ENCODE measurements at places on chromosomes 1 and 21. TPM values are rescaled to one million over a fixed set of nuclear protein-coding genes. Genes with fewer than 3 reads are reported as not detected.
A peak's percentile ranks its signal among the peaks of the same experiment; 100 is the strongest.

The HIVEP3 gene
- total RNA-seq, result 9.2 TPM

The APCS gene
- not detected for total RNA-seq

The JAK1 gene
- total RNA-seq, result 258 TPM

The TMEM82 gene
- total RNA-seq, result not detected

The MEGF6 gene
- 19.3 TPM for total RNA-seq

The DOP1B gene
- 19.7 TPM for total RNA-seq

The MAP3K21 gene
- total RNA-seq, result 9.5 TPM

- peak; percentile 89 for DNase-seq
Observed at GRCh38 chr1:207031632-207032264, 808 bp downstream of the C1orf116 start.

- no peak for DNase-seq
Observed at GRCh38 chr21:46385846-46386733, 62.1 kb downstream of the PCNT start.

GRCh38 chr1:26786437-26787380 lies 1.0 kb upstream of the PIGV start:
- DNase-seq, result no peak

DNA sequence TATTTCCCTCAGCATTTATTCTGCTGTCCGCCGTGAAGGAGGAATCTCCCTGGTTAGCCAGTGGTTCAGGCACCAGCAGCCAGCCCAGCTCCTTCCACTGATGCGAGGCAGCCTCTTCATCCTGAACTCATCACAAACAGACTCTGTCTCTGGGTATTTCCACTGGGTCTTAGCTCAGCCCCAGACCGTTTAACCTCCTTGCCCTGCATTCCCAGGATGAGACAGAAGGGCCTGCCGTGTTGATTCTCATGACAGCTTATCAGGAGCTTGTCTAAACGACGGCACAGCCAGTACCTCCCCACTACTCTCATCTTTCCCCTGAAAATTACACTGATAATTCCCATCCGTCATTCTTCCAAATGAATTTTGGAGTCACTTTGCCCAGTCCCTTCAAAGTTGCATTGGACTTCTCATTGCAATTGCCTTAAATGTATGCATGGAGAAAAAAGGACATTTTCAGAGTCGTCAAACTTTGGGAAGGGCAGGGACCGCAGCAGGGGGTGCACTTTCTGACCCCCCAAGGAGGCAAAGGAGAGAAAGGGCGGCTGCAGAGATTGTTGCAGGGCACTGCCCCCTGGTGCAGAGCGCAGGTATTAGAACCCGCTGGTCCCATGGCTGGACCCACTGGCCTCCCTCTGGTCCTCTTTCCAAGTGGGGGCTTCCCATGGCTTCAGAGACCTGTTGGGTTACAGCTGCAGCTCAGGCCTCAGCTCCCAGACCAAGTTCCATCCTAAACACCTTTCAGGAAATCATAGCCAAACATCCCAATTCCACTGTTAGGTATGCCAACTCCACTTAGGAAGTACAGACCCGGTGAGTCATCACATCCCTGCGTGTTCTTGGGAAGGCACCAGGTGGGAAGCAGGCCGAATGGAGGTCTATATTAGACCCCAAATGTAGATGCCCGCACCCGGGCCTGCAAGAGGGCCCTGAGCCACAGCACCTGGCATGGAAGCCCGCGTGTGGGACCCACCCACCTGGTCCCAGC lies 3.7 kb upstream of the MEGF6 start:
- DNase-seq, result no peak

- no peak for DNase-seq
Observed at GRCh38 chr1:50157306-50157941, 48.7 kb downstream of the ELAVL4 start.

GRCh38 chr1:23875382-23875781 lies 7.3 kb upstream of the FUCA1 start:
- no peak for DNase-seq

DNA sequence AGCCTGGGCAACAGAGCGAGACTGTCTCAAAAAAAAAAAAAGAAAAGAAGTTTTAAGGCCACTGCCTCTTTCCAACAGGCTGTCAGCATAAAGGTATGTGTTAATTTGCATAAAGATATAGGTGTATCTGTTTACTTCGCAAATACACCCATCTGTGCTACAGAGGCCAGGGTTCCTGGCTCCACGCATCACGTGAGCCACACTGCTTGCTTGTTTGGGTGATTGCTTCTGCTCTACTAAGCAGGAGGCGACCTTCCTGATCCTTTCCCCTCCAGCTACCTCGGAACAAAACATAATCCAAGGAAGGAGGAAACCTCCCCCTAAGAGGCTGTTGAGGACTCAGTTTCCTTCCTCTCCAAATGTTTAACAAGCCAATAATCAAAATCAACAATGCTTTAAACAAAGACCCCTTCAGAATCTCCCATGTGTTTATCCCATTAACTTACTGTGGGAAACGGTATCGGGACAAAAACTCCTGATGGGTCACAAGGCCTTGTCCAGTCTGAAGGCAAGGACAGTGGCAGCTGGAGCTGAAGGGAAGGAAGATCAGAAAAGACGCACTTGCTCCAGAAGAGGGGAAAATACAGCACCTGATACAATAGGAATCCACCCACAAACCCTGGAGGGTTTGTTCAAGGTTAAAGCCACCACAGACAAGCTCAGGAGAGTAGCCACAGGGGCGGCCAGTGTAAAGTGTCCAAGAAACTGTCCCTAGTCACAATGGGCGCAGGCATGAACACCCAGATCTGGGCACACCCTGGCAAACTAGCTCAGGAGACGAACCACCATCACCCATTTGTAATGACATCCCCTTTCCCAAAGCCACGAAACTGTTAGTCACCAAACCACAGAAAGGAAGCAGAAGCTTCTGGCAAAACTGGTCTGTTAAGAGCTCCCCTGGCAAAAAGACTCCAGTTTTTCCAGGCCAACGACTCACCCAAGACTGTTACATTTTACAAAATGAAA lies 17.2 kb downstream of the CTNNBIP1 start:
- no peak for DNase-seq

- no peak for DNase-seq
Observed at GRCh38 chr1:237098541-237098940, 56.6 kb downstream of the RYR2 start.

GRCh38 chr1:165900576-165901380 lies 73.4 kb downstream of the UCK2 start:
- DNase-seq, result no peak

DNA sequence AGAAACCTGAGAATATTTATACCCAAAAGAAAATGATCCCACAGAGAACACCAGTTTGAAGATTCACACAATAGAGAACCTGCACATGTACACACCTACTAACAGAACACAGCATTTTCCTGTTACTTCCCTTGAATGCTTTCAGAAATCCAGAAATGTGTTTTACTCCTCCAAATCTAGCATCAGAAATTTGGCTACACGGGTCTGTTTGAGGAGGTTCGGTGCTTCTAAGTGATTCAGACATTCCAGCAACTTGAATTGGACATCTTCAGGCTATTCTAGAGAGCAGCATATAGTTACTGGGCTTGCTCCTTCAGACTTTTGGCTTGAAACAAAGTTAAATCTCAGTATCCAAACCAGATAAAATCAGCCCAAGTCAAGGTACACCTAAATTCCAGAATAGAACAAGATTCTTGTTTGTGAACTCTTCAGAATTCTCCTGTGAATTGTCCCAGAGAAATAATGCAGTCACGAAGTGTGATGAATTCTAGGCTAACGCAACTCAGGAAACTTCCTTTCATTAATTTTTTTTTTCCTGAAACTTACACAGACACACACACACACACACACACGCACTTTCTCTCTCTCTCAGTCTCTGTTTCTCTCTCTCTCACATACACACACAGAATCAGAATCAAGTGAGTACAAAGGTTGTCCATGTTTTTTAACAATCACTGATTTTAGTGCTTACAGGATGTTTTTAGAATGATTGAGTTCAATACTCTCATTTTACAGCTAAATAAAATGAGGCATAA lies 278.4 kb upstream of the SNX7 start:
- no peak for DNase-seq

DNA sequence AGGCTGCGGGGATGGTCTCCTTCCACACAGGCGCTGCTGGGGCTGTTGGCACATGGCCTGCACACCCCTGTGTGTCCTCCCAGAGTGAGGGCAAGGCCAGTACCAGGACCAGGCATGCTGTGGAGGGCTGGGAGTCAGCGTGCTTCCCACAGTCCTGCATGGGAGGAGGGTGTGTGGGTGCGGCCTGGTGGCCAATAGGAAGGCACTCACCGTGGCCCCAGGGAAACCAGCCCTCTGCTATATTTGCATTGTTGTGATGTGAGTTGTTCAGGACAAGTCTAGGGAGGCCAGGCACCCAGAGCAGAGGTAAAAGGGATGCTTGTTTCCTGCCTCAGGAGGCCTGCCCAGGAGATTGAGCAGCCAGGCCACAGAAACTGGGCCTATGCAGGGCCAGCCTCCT lies 59.5 kb downstream of the S100B start:
- no peak for DNase-seq

DNA sequence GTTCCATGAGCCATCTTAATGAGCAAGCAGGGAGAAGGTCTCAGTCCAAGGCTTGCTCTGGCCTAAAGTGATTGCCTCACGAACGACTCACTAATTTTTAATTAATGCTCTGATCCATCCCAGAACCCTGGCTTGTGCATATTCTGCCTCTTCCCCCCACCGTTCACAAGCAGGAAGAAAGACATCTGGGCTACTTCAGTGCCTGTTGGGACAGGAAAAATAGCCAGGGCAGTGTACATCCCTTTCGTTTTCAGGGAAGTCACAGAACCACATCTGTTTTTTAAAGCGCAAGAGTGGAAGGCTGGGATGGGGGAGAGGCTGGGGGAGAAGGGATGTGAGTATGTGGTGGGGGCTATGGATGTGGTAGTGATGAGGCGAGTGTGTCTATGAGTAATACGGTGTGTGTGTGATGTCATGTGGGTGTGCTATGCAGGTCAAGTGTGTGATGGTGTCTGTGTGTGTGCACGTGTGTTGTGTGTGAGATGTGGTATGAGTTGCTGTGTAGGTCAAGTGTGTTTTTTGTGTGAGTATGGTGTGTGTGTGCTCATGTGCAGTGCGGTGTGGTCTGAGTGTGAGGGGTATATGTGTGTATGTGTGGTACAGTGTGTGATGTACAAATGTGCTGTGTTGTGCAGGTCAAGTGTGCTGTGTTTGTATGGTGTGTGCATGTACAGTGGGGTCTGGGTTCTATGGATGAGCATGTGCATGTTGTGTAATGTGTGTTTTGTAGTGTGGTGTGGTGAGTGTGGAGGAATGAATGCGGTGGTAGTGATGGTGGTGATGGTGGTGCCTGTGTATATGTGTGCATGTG lies 64.9 kb upstream of the SYT6 start:
- no peak for DNase-seq

GRCh38 chr1:102970496-102971078 lies 137.7 kb downstream of the COL11A1 start:
- DNase-seq, result no peak

GRCh38 chr1:63368131-63368530 lies 704 bp downstream of the ALG6 start:
- no peak for DNase-seq

DNA sequence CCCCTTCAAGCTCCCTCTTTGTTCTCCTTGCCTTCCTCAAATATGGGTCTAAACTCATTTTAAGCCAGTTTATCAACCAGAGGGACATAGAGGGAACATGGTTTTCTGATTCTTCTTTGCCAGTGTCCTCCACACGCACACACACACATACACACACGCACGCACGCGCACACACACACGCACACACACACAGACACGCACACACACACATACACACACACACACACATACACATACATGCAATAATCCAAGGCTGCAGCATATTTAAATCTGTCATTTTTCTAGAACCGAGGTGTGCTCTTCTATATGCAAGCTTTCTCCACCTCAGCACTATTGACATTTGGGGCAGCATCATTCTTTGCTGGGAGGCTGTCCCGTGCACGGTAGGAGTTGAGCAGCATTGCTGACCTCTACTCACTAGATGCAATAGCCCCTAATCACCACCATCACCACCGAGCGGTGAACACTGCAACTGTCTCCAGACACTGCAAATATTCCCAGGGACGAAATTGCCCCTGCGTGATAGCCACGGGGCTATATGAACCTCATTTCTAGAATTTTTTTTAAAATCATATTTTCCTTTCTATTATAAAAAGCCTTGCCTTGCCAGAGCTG lies 8.0 kb downstream of the TNFRSF9 start:
- DNase-seq, result no peak

DNA sequence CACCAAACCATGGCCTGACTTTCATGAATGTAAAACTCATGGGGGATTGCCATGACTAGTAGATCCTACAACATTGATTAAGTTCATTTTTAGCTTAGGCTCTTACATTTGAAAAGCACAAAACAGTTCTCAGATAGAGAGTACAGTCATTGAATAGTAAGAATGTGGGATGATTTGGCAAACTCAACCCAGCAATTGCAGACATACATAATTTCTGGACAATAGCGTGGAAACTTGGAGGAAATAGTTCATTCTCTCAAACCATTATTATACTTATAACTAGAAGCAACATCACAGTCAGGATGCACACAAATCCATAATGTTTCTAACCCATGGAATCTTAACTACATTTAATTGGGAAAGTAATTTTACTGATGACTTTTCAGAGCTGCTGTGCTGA lies 598.2 kb downstream of the LMO4 start:
- no peak for DNase-seq

GRCh38 chr1:230066031-230066430 lies 1.0 kb upstream of the GALNT2 start:
- DNase-seq, result no peak

DNA sequence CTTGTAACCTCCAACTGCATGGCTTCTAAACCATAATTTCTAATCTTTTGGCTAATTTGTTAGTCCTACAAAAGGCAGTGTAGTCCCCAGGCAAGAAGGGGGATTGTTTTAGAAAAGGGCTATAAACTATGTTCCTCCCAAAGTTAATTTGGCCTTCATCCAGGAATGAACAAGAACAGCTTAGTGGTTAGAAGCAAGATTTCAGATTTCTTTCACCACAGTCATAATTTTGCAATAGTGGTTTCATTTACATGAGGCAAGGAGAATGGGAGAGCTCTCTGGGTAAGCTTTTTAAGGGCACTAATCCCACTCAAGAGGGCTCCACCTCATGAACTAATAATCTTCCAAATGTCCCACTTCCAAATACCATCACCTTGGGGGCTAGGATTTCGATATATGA lies 1353.9 kb downstream of the NCAM2 start:
- DNase-seq, result no peak

DNA sequence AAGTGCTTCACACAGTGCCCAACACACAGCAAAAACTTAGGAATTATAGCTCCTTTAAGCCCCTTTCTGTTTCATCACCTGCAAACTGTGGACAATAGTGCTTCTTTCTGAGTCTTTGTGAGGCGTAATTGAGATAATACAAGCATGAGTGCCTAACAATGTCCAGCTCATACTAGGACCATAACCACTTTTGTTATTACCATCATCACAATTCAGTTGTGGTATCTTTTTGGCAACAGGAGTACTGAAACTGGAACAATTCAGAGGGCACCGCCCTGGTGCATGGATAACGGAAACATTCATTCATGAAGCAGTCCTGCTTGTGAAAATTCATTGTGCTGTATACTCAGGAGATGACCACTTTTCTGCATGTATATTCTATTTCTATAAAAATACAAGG lies 18.2 kb downstream of the DNAJC11 start:
- no peak for DNase-seq

- no peak for DNase-seq
Observed at GRCh38 chr1:8359617-8360481, 41.9 kb downstream of the SLC45A1 start.

Data from breast epithelium (tissue), 4 donors.